ENCODE measurements at places on chromosomes 11 and 22.
A peak's percentile ranks its signal among the peaks of the same experiment; 100 is the strongest.

GRCh38 chr22:36911887-36912661 lies 1.4 kb upstream of the CSF2RB start:
- DNase-seq = no peak

GRCh38 chr11:2467695-2468055 lies 22.9 kb downstream of the KCNQ1 start:
- DNase-seq = no peak

GRCh38 chr22:46895753-46896152 lies 133.3 kb downstream of the TBC1D22A start:
- DNase-seq = no peak

DNA sequence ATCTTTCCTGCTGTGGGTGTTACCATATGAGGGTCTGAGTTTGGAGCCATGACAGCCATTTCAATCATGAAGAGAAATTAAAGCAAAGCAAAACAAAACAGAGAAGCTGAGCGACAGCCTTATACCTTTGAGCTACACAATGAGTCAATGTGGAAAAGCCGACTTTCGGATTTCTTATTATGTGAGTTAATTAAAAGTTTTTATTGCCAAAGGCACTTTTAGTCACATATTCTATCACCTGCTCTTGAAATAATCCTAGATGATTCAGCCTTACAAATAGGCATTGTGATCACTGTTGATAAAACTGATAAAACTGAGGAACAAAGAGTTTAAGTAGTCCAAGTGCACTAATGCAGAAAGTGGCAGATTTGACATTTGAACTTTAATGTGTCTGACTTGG lies 381.9 kb upstream of the TENM4 start:
- no peak for DNase-seq

GRCh38 chr11:65078151-65078550 lies 5.7 kb downstream of the CDCA5 start:
- DNase-seq = peak; percentile 82
